ENCODE measurements at places on chromosomes 5 and 9. TPM values are rescaled to one million over a fixed set of nuclear protein-coding genes. Genes with fewer than 3 reads are reported as not detected.

- no peak overlapping the region for H3K4me3 ChIP-seq
- H3K27ac ChIP-seq: no peak overlapping the region
- H3K27me3 ChIP-seq: peaks cover 2% of the 10 kb centered on the region
- no peak for DNase-seq
- H3K36me3 ChIP-seq: no peaks in the 10 kb centered on the region
Measured at GRCh38 chr9:101579711-101580545, 14.8 kb downstream of the PPP3R2 start.

- H3K4me3 ChIP-seq: no peak overlapping the region
- H3K27me3 ChIP-seq: no peaks in the 10 kb centered on the region
- no peaks in the 10 kb centered on the region for H3K4me1 ChIP-seq
- no peak overlapping the region for H3K27ac ChIP-seq
- H3K36me3 ChIP-seq: no peaks in the 10 kb centered on the region
- no peak for DNase-seq
Measured at GRCh38 chr9:4174546-4175175, 125.2 kb downstream of the GLIS3 start.

Gene SPINK7
- not detected for total RNA-seq

Gene PAX5
- total RNA-seq: 0.51 TPM

DNA sequence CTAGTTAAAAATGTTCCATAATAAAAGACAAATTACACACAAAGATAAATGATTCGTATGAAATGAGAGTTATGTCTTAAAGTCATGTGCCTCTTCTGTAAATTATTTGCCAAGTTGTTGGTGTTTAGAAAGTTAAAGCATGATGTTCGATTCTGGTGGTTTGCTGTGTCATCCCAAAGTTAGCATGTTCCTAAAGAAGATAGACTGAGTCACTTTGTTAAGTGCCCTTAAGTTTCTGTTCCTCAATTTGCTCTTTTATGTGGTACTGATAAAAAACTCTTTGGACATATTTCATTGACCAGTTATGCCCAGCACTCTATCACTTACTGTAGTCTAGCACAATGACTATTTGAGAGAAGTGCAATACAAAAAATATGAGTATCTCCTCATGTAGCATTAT is 366.9 kb upstream of the ZNF608 start:
- H3K4me1 ChIP-seq: no peaks in the 10 kb centered on the region
- H3K27me3 ChIP-seq: no peaks in the 10 kb centered on the region
- DNase-seq: no peak
- H3K36me3 ChIP-seq: no peaks in the 10 kb centered on the region

Gene SLC23A1
- total RNA-seq: 0.53 TPM

DNA sequence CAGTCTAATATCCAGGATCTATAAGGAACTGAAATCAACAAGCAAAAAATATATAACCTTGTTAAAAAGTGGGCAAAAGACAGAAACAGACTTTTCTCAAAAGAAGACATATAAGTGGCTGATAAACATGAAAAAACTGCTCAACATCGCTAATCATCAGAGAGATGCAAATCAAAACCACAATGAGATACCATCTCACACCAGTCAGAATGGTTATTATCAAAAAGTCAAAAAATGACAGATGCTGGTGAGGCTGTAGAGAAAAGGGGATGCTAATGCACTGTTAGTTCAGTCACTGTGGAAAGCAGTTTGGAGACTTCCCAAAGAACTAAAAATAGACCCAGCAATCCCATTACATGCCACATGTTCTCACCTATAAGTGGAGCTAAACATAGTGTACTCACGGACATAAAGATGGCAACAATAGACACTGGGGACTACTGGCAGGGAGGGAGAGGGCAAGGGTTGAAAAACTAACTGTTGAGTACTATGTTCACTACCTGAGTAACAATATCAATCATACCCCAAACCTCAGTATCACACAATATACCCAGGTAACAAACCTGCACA is 11.7 kb upstream of the TSSK1B start:
- H3K4me1 ChIP-seq: peaks cover 5% of the 10 kb centered on the region
- no peak overlapping the region for H3K4me3 ChIP-seq
- peaks cover 16% of the 10 kb centered on the region for H3K27me3 ChIP-seq
- no peaks in the 10 kb centered on the region for H3K36me3 ChIP-seq
- DNase-seq: no peak
- no peak overlapping the region for H3K27ac ChIP-seq

GRCh38 chr5:123585871-123586270 is 73.9 kb downstream of the CSNK1G3 start:
- no peaks in the 10 kb centered on the region for H3K27me3 ChIP-seq
- DNase-seq: no peak
- no peak overlapping the region for H3K27ac ChIP-seq
- H3K4me1 ChIP-seq: no peaks in the 10 kb centered on the region

DNA sequence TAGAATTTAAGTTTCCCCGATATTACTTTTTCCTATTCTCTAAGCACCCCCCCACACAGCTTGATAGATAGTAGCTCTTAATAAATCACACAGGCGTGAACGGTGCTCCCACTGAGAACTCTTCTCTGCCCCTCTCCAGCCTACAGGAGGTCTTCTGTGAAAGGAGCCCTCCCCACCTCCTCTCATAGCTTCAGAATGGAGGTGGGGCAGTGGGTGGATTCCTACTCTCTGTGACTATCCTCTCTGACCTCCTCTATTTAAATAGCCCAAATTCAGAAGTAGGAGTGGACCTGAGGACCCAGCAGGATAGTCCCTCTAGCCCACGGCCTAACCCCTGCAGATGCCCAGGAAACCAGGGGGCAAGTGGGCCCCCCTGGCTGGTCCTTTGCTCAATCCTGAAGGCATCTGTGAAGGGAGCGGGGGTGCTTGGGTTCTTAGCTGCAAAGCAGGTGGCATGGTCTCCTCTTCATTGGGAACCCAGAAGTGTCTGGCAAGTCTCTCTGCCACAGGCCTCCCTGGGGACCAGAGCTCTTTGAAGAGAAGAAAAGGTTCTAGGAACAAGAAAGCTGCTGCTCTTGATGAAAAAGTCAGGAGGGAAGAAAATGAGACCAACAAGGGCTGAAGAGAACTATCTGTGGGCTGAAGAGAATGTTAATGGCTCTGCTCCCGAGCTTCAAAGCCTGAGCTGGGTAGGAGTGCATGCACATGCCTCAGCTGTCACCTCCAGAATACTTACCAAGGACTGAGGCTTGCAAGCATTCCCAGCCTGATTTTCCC is 21.1 kb upstream of the HSPA9 start:
- H3K27me3 ChIP-seq: peaks cover 33% of the 10 kb centered on the region
- H3K4me3 ChIP-seq: no peak overlapping the region
- H3K4me1 ChIP-seq: peaks cover 1% of the 10 kb centered on the region

DNA sequence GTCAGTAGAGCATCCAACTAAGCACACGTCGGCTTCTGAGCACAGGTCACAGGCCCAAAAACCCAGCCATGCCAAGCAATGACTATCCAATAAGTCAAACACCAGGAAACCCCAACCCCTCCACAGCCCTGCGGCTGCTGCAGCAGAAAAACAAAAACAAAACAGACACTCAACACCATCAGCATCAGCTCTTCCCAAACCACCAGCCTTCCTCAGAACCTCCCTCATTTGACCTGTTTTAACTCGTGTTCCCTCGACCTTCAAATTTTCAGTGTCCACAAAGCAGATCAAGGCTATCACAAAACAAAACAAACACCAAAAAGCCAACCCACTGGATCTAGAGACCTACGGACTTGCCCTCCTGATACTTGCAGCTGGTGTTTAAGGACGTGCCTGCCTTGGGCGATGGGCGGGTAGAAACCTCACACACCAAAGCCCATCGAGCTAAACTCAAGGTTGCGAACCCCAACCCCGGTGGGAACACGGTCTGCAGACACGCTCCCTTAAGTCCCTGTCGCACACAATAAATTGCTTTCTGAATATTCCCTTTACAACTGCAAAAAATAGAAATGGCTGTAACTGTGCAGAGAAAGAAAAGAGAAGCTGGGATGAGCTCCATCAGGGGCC is 247.1 kb upstream of the ANKRD55 start:
- H3K36me3 ChIP-seq: no peaks in the 10 kb centered on the region
- H3K27me3 ChIP-seq: no peaks in the 10 kb centered on the region
- peak; percentile 49 for DNase-seq
- peaks cover 43% of the 10 kb centered on the region for H3K4me1 ChIP-seq
- peak overlapping the region; percentile 69 for H3K4me3 ChIP-seq

- no peak overlapping the region for H3K27ac ChIP-seq
- H3K27me3 ChIP-seq: peaks cover 5% of the 10 kb centered on the region
- no peak for DNase-seq
- peaks cover 3% of the 10 kb centered on the region for H3K4me1 ChIP-seq
Measured at GRCh38 chr9:99327667-99328066, 105.6 kb downstream of the SEC61B start.

GRCh38 chr5:57317341-57317740 is 143.5 kb downstream of the GPBP1 start:
- H3K27me3 ChIP-seq: peaks cover 6% of the 10 kb centered on the region
- no peak overlapping the region for H3K4me3 ChIP-seq
- DNase-seq: no peak
- no peaks in the 10 kb centered on the region for H3K36me3 ChIP-seq
- no peak overlapping the region for H3K27ac ChIP-seq

GRCh38 chr9:14532456-14533115 is 160.6 kb downstream of the ZDHHC21 start:
- no peaks in the 10 kb centered on the region for H3K36me3 ChIP-seq
- H3K27ac ChIP-seq: no peak overlapping the region
- DNase-seq: no peak
- H3K4me1 ChIP-seq: no peaks in the 10 kb centered on the region

DNA sequence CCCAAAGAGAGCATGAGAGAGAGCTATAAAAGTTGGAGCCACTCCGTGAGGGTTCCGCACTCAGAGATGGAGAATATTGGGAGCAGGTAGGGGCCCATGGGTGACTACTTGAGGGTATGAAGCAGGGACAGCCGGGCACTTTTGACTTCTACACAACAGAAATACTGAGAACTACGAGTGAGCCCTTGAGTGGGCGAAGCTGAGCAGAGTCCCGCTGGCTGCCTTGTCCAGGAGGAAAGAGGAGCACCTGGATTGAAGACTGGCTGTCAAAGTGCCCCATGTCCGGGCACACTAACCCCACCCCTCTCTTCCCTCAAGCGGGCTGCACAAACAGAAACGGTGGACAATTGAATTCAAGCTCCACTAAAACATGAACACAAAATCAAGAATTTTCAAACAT is 33.6 kb downstream of the FYB1 start:
- peak; percentile 47 for DNase-seq
- peak overlapping the region; percentile 92 for H3K27ac ChIP-seq
- H3K4me1 ChIP-seq: peaks cover 86% of the 10 kb centered on the region
- H3K36me3 ChIP-seq: peaks cover 9% of the 10 kb centered on the region

Gene LMX1B
- total RNA-seq: not detected

Measured in activated CD4-positive, alpha-beta T cell treated with anti-CD3 and anti-CD28 coated beads for 36 hours (primary cell).